Osteocyte (in vitro differentiated cells): ENCODE measurements at places on chromosomes 2 and 18.
A peak's percentile ranks its signal among the peaks of the same experiment; 100 is the strongest.

GRCh38 chr2:71742953-71743601 lies 289.7 kb downstream of the DYSF start:
- peaks cover 26% of the 10 kb centered on the region for H3K4me1 ChIP-seq
- H3K27me3 ChIP-seq, result no peaks in the 10 kb centered on the region
- H3K27ac ChIP-seq, result peak overlapping the region; percentile 71
- peaks cover 8% of the 10 kb centered on the region for H3K36me3 ChIP-seq
- H3K4me3 ChIP-seq, result no peak overlapping the region

GRCh38 chr2:134943540-134943939 lies 24.9 kb downstream of the CCNT2 start:
- H3K4me1 ChIP-seq, result no peaks in the 10 kb centered on the region
- no peak overlapping the region for H3K4me3 ChIP-seq
- H3K36me3 ChIP-seq, result peaks cover 18% of the 10 kb centered on the region
- no peak for DNase-seq

- H3K4me1 ChIP-seq, result no peaks in the 10 kb centered on the region
- DNase-seq, result no peak
- H3K36me3 ChIP-seq, result peaks cover 1% of the 10 kb centered on the region
- no peak overlapping the region for H3K4me3 ChIP-seq
- no peaks in the 10 kb centered on the region for H3K27me3 ChIP-seq
Observed at GRCh38 chr2:30583204-30583749, 136.2 kb downstream of the LCLAT1 start.

DNA sequence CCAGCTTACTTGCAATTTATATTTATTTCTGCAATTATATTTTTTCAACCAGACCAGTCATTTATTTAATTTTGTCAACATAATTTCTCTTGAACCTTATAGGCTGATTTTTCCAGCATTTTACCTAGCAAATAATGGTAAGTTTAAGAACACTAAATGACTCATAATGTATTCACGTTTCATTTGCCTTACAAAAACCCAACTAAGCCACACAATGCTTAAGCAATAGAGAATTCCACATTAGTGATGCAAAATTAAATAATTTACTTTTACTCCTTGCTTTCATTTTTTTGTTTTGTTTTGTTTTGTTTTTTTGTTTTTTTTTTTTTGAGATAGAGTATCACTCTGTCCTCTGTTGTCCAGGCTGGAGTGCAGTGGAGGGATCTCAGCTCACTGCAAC lies 110.4 kb upstream of the VRK2 start:
- no peak overlapping the region for H3K27ac ChIP-seq
- no peaks in the 10 kb centered on the region for H3K36me3 ChIP-seq
- DNase-seq, result no peak
- no peak overlapping the region for H3K4me3 ChIP-seq
- H3K27me3 ChIP-seq, result peaks cover 8% of the 10 kb centered on the region
- no peaks in the 10 kb centered on the region for H3K4me1 ChIP-seq

DNA sequence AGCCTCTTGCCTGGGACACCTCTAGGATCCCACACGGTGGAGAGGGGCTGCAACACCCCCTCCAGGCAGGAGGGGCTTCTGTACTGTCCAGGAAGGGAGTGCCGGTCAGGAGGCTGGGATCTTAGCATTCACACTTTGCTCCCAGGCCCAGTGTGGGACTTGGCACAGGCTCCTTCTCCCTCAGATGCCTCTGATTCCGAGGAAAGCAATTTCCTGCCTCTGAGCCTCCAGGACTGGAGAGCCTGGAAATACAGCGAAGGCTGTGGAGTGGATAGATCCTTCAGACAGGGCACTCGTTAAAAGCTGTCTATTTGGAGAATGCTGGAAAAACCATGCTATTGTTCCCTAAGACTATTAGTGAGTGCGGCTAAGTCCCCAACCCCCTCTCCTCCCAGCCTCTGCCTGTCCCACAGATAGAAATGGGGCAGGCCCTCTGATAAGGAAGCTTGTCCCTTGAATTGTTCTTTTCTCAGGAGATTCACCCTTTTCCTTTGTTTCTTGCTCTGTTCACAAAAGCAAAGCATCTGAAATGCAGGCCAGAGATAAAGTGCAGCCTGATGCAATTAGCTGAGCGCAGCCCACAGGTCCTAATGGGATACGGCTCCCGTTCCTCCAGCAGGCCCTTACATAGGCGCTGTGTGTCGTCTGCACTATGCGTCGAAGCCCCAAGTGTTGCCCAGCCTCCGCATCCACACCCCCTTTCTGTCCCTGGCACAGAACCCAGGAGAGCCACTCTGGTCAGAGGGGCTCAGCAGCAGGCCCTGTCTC lies 252.2 kb downstream of the KLHL29 start:
- peaks cover 3% of the 10 kb centered on the region for H3K36me3 ChIP-seq
- H3K4me3 ChIP-seq, result no peak overlapping the region
- peak overlapping the region; percentile 27 for H3K27ac ChIP-seq

DNA sequence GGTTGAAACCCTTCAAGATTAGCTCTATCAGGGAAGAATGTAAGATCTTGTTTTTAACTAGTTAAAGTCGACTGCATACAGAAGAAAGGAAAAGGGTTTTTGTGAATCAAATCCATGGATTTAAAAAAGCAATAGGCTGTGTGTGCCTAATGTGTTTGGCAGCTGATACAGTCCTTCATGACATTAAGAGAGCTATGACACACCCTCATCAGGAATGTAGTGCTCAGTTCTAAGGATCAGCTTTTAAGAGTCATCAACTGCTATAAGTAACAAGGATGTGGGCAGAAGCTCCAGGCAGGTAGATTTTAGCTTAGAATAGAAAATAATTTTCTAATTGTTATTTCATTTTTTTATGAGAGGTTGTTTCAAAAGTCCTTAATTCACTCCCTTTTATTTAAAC lies 52.9 kb downstream of the PPP1R1C start:
- H3K4me1 ChIP-seq, result peaks cover 20% of the 10 kb centered on the region
- no peaks in the 10 kb centered on the region for H3K36me3 ChIP-seq
- no peak overlapping the region for H3K27ac ChIP-seq

DNA sequence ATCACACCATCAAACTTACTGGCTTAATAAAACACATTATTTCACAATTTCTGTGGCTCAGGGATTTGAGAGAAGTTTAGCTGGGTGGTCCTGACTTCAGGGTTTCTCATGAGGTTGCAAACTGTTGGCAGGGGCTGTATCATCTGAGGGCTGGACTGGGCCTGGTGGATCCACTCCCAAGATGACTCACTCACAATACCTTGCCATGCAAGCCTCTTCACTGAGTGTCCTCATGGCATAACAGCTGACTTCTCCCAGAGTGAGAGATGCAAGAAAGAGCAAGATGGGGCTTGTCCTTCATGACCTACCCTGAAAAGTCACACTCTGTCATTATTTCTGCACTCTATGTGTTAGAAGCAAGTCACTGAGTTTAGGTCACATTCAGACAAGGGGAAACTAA lies 73.8 kb downstream of the AQP4 start:
- DNase-seq, result no peak
- no peak overlapping the region for H3K27ac ChIP-seq
- H3K27me3 ChIP-seq, result no peaks in the 10 kb centered on the region

GRCh38 chr2:195468771-195469170 lies 188.3 kb upstream of the SLC39A10 start:
- no peak for DNase-seq
- no peaks in the 10 kb centered on the region for H3K36me3 ChIP-seq
- H3K27me3 ChIP-seq, result peaks cover 22% of the 10 kb centered on the region
- H3K4me1 ChIP-seq, result no peaks in the 10 kb centered on the region
- no peak overlapping the region for H3K27ac ChIP-seq

DNA sequence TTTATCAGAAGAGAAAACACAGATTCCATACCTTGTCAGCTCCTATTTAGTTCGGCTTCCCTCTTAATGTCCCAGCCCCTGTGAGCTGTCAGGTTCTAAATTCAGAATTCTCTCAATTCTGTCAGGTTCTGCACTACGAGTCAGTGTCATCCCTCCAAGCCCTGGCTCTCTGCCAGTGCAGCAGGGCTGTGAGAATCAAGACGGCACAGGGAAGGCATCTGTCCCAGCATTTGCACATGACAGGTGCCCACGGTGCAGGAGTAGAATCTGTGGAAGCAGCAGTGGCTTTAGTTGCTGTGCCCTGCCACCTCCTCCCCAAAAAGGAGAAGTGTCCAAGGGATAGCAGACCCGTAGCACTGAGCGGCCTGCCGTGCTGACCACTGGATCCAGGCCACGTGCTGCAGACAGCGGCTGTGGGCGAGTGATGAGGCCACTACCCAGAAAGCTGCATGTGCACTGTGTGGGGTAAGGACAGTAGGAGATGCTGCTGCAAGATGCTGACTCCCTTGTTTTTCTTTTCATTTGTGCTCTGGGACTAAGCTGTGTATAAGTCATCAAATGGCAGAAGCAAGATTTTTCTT lies 12.8 kb downstream of the RBFA start:
- no peak overlapping the region for H3K27ac ChIP-seq
- peaks cover 47% of the 10 kb centered on the region for H3K36me3 ChIP-seq
- no peak overlapping the region for H3K4me3 ChIP-seq
- no peak for DNase-seq
- no peaks in the 10 kb centered on the region for H3K27me3 ChIP-seq
- H3K4me1 ChIP-seq, result no peaks in the 10 kb centered on the region

GRCh38 chr18:5951515-5952091 lies 56.3 kb upstream of the TMEM200C start:
- no peak overlapping the region for H3K4me3 ChIP-seq
- no peak overlapping the region for H3K27ac ChIP-seq
- DNase-seq, result no peak
- peaks cover 3% of the 10 kb centered on the region for H3K4me1 ChIP-seq
